ENCODE measurements at places on chromosomes 16 and 17. TPM values are rescaled to one million over a fixed set of nuclear protein-coding genes. Genes with fewer than 3 reads are reported as not detected.

DNA sequence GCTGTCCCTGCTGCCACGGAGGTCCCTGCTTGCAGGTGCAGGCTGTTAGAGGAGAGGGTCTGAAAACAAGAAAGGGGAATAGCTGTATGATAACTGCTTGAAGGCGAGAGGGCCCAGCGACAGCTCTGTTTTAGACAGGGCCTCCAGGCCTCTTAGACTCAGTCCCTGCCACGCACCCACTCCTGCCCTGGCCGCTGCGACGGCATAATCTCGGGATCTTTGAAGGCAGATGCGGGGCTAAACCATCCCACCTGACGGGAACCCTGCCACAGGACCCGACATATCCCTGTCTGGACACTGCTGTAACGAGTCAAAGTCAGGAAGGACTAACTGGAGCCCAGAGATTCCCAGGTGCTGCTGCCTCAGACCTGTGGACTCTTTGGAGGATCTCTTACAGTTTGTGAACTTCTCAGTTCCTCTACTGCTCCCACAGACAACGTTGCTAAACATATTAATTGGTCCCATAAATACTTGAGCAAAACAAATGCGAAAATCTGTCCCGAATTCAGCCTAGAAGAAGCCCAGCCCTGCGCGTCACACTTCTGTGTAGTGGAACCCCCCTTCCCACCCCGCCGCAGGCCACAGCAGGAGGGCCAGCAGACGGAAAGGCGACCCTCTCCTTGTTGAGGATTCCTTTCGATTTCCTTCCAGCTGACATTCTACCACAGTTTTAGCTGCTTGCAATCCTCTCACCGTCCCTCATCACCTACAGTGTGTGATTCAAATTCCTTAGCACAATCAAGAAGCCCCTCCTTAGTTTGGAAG is 998 bp upstream of the TMEM11 start:
- no peaks in the 10 kb centered on the region for H3K36me3 ChIP-seq
- no peaks in the 10 kb centered on the region for H3K27me3 ChIP-seq
- peak; percentile 19 for DNase-seq
- H3K27ac ChIP-seq: peak overlapping the region; percentile 83

GRCh38 chr17:74729368-74729767 is 7.7 kb upstream of the RAB37 start:
- H3K27ac ChIP-seq: no peak overlapping the region
- no peak for DNase-seq
- no peak overlapping the region for H3K4me3 ChIP-seq
- peaks cover 11% of the 10 kb centered on the region for H3K27me3 ChIP-seq
- H3K36me3 ChIP-seq: no peaks in the 10 kb centered on the region

- peak overlapping the region; percentile 61 for H3K27ac ChIP-seq
- H3K27me3 ChIP-seq: no peaks in the 10 kb centered on the region
- H3K36me3 ChIP-seq: no peaks in the 10 kb centered on the region
- H3K4me1 ChIP-seq: peaks cover 26% of the 10 kb centered on the region
- no peak overlapping the region for H3K4me3 ChIP-seq
Measured at GRCh38 chr16:57826706-57827625, 24.7 kb upstream of the KIFC3 start.

DNA sequence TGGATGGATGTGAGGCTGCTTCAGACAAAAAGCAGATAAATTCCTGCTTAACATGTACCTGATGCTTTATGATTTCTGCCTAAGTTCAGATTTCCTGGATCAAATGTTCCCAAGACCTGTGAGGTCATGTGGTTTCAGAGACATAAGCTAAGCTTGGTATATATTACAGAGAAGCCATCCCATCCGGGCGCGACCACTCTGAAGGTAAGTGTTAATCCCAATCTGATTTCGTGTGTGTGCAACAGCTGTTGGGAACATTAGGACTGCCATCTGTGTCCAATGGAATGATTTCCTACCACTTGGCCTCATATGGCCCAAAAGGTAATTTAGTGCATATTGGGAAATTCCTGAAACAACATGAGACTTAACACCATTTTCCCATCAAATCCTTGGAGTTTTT is 199.1 kb downstream of the HS3ST3B1 start:
- no peak overlapping the region for H3K4me3 ChIP-seq
- H3K36me3 ChIP-seq: no peaks in the 10 kb centered on the region
- H3K4me1 ChIP-seq: no peaks in the 10 kb centered on the region
- H3K27me3 ChIP-seq: no peaks in the 10 kb centered on the region
- no peak for DNase-seq

- no peak overlapping the region for H3K4me3 ChIP-seq
- no peaks in the 10 kb centered on the region for H3K36me3 ChIP-seq
- H3K4me1 ChIP-seq: no peaks in the 10 kb centered on the region
- H3K27me3 ChIP-seq: peaks cover 46% of the 10 kb centered on the region
Measured at GRCh38 chr17:38533241-38533640, 72.5 kb downstream of the SRCIN1 start.

GRCh38 chr17:41639492-41640473 is 15.4 kb upstream of the KRT17 start:
- no peaks in the 10 kb centered on the region for H3K27me3 ChIP-seq
- H3K27ac ChIP-seq: no peak overlapping the region
- no peak overlapping the region for H3K4me3 ChIP-seq
- no peak for DNase-seq
- peaks cover 13% of the 10 kb centered on the region for H3K4me1 ChIP-seq
- no peaks in the 10 kb centered on the region for H3K36me3 ChIP-seq

Gene SNF8
- 110 TPM for total RNA-seq

GRCh38 chr16:27334838-27335237 is 21.1 kb downstream of the IL4R start:
- H3K36me3 ChIP-seq: peaks cover 3% of the 10 kb centered on the region
- peaks cover 30% of the 10 kb centered on the region for H3K4me1 ChIP-seq
- DNase-seq: no peak
- no peak overlapping the region for H3K4me3 ChIP-seq

DNA sequence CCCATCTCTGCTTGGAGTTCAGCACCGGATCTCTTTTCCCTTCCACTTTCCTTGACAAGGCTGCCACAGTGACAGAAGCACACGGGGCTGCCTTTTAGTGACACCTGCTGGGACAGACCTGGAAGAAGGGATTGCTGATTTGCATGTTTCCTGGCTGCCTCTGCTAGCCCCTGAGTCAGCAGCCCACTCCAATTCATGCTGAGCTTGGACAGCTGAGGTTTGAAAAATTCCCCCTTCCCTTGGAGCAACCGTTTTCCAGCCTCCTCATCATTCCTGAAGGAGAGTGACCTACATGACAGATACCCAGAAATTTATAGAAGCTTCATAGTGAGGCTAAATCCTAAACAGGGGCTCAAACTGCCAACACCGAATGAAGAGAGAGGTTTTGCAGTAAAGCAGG is 18.8 kb upstream of the RBL2 start:
- no peak for DNase-seq
- no peaks in the 10 kb centered on the region for H3K36me3 ChIP-seq
- H3K27ac ChIP-seq: no peak overlapping the region
- H3K27me3 ChIP-seq: peaks cover 5% of the 10 kb centered on the region

Gene KCNJ2
- total RNA-seq: 16.7 TPM

- H3K27me3 ChIP-seq: peaks cover 7% of the 10 kb centered on the region
- no peak overlapping the region for H3K27ac ChIP-seq
- peak overlapping the region; percentile 33 for H3K4me3 ChIP-seq
- no peak for DNase-seq
Measured at GRCh38 chr17:31488264-31488981, 96.9 kb downstream of the RAB11FIP4 start.

GRCh38 chr16:69839798-69840409 is 77.8 kb downstream of the WWP2 start:
- no peak overlapping the region for H3K4me3 ChIP-seq
- DNase-seq: peak; percentile 37
- H3K27ac ChIP-seq: peak overlapping the region; percentile 80
- peaks cover 24% of the 10 kb centered on the region for H3K4me1 ChIP-seq
- H3K36me3 ChIP-seq: no peaks in the 10 kb centered on the region
